Stimulated activated CD8-positive, alpha-beta memory T cell treated with anti-CD3 and anti-CD28 coated beads, Interleukin-4, amount 100 ng/mL, for 4 hours (primary cell): ENCODE measurements at places on chromosomes 4 and X.

DNA sequence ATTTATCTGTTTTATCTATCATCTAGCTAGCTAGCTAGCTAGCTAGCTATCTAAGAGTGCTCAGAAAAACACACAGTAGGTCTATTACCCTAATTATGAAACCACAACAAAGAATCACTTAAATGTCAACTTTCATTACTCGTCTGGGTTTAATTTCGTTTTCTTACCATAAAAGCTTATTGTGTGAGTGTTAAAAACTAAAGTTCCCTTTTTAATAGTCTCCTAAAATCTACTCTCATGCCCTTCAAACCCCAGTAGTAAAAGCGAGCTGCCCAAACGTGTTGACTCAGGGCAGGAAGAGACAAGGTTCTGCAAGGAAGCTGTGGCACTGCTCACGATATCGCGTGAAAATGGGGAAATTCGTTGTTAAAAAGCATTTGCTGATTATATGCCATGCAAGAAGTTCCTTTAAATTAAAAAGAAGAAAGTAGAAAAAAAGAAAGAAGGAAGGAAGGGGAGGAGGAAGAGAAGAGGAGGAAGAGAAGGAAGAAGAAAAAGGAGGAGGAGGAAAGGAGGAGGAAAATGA, 595 bp downstream of the MBNL3 start:
- DNase-seq: no peak

- no peak for DNase-seq
These were observed 408.2 kb upstream of the NR3C2 start for GRCh38 chr4:148850257-148850995.

- no peak for DNase-seq
These were observed 21.3 kb downstream of the IQCM start for GRCh38 chr4:149794352-149794751.

GRCh38 chr4:80705311-80705710, 325.2 kb upstream of the BMP3 start:
- no peak for DNase-seq

DNA sequence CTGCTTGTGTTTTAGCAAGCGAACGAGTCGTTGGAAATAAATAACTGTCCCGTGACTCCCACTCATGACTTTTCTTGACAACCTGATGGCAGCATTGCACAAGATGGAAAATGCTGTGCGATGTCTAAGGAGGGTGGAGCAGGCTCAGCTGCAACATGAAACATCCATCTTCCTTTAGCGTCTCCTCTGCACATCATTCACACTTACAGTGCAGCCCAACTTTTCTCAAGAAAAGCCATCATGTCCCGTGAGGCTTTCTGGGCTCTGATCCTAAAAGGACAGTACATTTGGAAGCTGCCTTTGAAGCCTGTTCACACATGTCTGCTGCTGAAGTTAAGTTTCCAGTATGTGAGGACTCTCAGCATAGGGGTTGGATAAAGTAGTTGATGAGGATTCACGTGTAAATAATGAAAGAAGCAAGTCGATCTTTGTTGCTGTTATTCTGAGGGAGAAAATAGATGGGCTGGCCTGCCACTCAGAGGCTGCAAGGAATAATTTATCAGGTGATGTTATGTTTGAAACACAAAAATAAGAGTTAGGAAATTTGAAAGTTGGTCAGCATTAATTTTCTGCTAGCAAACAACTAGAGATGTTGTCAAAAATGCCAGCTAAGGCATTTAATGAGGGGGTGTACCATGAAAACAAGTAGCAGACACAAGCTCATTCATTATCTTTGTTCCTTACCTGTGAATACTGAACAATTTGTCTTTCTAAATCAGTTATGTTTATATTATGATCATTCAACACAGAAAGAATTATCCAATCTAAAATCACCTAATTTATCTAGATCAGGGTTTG, 328.7 kb upstream of the ZFP42 start:
- no peak for DNase-seq

DNA sequence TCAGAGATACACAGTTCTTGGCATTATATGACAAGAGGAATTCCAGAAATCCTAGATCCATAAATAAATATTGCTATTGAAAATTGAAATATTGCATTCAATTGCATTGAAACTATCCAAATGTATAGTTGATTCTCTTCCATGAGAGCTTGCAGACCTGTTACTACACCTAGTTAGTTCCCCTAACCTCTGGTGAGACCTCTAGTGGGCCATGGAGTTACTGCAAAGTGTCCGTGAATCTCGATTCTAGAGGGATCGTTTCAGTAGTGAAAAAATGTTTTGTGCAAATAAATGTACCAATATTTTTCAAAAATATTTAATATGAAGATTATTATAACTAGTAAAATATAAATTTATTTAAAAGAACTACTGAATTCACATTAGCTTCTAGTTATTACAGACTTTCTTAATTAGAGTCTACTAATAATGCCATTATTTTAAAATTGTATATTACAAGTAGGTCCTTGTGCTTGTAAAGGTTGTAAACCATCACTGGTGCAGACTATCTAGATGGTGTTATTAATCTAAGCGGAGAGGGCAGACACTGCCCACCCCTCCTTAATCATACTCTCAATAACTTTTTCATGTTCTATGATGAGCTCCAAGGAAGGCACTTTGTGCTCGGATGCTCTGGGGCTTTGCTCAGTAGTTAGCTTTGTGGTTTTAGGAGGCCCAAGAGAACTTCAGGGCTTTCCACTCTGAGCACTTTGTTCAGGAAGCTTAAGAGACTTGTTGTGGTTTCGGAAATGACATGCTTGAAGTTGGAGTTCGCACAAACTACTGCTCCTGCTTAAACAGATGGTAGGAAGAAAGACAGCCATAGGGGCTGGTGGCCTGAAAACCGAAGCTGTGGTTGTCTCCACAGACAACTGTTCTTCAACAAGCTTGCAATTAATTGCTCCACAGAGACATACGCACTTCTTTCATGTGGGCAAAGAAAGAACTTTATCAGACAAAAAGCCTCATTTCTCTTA, 42.8 kb downstream of the IL21 start:
- peak; percentile 28 for DNase-seq

DNA sequence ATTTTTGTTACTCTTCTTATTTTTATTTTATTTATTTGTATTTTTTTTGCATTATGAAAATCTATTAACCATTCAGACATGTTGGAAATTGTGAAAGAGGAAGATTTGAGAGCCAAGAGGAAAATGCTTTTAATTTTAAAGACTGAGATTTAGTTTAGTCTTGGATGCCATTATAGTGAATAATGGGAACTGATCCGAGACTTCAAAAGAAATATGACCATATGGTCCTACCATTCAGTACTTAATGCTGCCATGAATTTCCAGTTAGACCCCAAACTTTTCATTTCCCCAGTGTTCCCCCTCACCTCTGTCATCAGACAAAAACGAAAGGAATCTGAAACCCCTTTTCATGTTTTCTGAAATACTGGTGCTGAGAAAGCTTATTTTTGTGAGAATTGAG, 95.5 kb downstream of the TENM3 start:
- no peak for DNase-seq

- DNase-seq: no peak
These were observed 176.0 kb downstream of the SMARCA1 start for GRCh38 chrX:129347291-129347690.

DNA sequence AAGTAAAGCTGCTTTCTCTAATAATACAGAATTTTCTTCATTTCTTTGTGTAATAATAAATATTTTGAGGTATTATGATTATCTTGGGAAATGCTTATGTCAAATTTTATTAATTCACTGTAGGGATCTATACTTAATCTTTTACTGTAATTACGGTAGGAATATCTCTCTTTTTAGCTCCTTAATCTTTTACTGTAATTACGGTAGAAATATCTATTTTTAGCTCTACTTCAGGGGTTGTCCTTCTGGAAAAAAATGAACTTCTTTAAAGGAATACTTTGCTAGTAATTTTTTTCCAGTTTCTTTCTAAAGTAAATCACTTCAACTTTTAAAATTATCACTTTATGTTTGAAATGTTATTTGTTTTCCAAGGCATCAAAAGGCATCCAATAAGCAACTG, 2229.4 kb upstream of the AGA start:
- DNase-seq: no peak

- DNase-seq: no peak
These were observed 18.5 kb downstream of the HERC3 start for GRCh38 chr4:88610771-88611170.

DNA sequence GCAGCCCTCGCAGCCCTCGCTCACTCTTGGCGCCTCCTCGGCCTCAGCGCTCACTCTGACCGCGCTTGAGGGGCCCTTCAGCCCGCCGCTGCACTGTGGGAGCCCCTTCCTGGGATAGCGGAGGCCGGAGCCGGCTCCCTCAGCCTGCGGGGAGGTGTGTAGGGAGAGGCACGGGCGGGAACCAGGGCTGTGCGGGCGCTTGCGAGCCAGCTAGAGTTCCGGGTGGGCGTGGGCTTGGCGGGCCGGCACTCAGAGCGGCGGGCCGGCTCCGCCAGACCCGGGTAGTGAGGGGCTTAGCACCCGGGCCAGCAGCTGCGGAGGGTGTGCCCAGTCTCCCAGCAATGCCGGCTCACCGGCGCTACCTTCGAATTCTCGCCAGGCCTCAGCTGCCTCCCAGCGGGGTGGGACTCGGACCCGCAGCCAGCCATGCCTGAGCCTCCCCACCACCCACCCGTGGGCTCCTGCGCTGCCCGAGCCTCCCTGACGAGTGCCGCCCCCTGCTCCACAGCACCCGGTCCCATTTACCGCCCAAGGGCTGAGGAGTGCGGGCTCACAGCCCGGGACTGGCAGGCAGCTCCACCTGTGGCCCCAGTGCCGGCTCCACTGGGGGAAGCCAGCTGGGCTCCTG, 1.4 kb upstream of the AADAT start:
- DNase-seq: no peak

DNA sequence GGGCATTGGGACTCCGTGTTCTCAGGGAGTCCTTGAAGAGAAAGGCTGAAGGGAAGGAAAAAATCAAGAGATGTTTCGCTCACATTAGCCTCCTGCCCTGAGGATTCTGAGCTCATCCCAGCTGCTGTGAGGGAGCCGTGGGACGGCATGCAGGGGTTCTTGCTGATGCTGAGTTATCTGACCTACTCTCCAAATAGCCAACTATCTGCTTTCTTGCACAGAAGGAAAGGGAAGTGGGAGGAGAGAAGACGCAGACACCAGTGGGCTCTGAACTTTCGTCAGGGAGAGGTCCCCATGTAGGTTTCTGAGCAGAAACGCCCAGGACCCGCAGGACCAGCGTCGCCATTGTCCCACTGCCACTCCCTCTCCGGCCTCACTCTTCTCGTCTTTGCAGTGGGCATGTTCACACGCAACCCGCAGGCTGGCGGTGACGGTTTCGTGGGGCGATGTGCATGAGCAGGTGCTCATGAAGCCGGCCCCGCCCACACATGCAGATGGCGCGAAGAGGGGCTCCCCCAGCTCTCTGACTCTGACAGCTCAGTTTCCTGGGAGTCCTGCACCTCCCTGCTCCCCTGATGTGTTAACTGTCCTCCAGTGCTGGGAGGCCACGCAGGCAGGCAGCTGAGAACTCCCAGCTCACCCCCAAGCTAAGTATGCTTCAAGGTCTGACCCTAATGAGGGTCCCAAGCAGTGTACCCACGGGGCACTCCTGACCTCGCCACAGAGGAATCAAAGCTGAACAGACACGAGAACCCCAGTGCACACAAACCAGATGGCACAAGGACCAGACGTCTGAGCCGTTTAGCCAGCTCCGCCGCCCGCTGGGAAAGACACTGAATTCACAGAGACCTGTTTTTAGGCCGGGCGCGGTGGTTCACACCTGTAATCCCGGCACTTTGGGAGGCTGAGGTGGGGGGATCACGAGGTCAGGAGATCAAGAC, 13.6 kb upstream of the ABLIM2 start:
- DNase-seq: no peak

GRCh38 chr4:35760807-35761206, 483.5 kb downstream of the ARAP2 start:
- DNase-seq: no peak

- no peak for DNase-seq
These were observed 4.2 kb downstream of the LNX1 start for GRCh38 chr4:53587135-53587534.

DNA sequence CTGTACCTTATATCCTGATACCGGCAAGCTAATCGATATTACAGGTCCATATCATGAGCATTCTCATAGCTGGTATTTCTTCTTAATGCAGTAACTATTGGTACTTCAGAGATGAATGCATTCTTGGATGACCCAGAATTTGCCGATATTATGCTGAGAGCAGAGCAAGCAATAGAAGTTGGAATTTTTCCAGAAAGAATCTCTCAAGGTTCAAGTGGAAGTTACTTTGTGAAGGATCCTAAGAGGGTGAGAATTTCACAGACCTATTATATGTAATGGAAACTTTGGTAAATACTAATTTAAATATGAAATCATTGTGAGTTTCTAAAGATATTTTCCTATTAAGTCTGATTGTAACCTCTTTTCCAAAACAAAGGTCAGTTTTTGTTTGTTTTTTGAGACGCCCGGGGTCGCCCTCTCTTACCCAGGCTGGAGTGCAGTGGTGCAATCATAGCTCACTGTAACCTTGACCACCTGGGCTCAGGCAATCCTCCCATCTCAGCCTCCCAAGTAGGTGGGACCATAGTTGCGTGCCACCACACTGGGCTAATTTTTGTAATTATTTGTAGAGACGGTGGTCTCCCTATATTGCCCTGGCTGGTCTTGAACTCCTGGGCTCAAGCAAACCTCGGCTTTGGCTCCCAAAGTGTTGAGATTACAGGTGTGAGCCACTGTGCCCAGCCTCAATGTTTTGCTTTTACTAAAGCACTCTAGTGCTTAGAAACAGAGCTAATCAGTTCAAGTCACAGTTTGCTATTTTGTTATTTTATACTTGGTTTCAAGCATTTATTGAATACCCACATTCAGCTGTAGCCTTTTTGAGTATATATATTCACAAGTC, 18.6 kb downstream of the PI4K2B start:
- DNase-seq: no peak

DNA sequence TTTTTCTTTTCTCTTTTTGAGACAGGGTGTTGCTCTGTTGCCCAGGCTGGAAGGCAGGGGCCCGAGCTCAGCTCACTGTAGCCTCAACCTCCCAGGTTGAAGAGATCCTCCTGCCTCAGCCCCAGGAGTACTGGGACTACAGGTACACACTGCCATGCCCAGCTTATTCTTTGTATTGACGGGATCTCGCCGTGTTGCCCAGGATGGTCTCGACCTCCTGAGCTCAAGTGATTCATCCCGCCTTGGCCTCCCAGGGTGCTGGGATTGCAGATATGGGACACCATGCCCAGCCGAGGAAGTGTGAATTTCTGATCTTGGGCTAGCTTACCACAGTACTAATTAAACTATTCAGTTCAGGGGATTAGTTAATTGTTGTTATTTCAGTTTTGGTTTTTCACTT, 28.6 kb upstream of the FAM193A start:
- DNase-seq: no peak
